ENCODE measurements at places on chromosomes 2 and 18.

DNA sequence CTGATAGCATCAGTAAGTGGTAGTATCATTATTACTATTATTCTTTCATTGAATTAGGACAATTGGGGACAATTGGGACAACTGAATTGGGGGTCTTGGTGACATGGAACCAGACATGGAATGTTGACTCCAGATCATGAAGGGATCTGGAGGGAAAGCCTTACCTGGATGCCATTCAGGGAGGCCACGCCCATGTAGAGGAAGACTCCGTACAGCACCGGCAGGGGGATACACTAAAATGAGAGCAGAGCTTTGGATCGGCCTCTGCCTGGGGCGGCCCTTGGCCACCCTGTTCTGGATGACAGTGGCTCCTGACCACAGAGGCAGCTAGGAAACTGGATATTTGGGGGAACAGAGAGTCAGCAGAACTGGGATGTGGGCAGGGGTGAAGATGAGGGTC is 29.2 kb downstream of the MTHFD2 start:
- DNase-seq: no peak

GRCh38 chr2:134401081-134401497 is 147.2 kb downstream of the MGAT5 start:
- DNase-seq: peak; percentile 38

DNA sequence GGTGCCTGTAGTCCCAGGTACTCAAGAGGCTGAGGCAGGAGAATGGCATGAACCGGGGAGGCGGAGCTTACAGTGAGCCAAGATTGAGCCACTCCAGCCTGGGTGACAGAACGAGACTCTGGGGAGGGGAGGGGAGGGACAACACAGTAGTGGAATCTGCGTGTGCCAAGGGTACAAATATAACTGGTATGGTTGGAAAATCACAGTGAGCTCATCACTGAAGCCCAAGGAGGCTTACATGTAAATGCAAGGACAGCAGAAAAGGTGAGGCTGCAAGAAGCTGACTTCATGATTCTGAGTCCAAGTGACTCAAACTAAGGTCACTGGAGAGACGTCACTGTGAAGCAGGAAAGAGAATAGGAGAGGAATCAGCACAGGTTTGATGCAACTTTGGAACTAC is 9.2 kb downstream of the SEPTIN10 start:
- peak; percentile 61 for DNase-seq

- DNase-seq: peak; percentile 81
Measured at GRCh38 chr2:23418461-23418911, 33.5 kb downstream of the KLHL29 start.

GRCh38 chr2:206225435-206226232 is 48.8 kb upstream of the ZDBF2 start:
- DNase-seq: no peak

GRCh38 chr2:231037731-231038482 is 584 bp downstream of the C2orf72 start:
- no peak for DNase-seq
